ENCODE measurements at places on chromosomes 11 and 22.

DNA sequence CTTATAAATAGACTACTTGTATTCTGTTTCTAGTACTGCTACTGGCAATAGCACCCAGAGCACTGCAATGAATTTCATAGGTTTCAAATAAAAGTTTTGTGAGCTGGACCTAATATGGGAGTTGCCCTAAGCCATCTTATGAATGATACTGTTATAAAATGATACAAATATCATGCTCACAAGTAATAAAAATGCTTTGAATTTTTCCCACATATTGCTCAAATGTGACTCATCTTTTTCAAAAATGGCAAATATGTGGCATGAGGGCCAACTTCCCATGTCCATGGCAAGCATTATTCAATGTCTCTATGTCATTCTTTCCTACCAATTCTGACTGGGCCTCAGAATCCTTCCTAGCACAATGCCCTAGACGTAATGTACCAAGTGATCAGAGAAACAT lies 137.6 kb downstream of the TRPC6 start:
- DNase-seq = no peak

DNA sequence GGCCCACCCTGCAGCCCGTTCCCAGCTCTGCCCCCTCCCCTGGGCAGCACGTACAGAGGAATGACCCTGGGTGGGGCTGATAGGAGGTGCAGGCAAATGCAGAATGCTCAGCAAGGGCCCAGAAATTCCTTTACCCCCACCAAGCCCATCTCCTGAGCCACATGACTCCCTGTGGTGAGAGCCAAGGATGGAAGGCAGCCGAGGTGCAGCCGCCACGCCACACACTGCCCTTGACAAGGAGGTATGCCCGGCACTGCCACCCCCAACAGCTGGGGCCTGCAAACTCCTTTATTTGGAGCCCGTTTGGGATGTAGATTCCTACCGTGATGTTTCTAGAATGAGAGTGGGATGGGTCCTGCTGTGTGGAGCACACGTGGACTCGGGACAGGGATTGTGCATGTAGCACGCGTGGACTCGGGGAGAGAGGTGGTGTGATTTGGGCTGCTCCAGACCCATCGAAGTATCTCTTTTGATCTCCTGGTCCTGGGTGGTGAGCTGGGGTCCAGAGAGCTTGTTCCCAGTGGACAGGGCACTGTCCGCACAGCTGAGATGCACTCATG lies 12.9 kb downstream of the GTSE1 start:
- DNase-seq = no peak

DNA sequence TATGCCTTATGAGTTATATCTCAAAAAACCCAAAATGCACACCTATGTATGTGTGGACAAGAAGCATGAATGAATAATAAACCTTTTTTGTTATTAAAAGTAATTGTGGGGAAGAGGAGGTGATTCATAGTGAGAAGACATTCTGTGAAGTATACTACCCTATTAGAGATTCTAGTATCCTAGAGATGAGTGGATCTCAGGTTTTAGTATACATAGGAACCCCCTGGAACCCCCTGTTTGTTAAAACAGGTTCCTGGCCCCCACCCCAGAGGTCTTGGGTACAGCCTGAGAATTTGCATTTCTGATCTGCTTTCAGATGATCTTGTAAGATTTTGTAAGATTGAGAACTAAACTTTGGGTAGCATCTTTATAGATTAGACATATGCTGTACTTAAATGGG lies 17.5 kb downstream of the NUCB2 start:
- no peak for DNase-seq

DNA sequence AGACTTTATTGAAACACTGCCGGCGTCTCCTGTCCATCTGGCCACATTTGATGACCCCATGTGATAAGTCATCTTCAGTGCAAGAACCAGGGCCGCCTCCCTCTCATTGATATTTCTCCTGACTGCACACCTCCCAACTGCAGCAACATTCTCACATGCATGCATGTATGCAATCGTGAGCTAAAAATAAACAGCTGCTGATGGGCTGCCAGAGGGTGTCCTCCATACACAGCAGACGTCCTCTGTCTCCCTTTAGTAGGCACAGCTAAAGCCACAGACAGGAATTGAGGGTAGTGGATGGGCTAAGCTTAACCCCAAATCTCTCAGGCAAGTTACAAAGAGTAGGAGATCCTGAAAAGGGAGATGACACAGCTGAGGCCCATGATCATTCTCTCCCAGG lies 106.7 kb upstream of the HSD17B12 start:
- no peak for DNase-seq

GRCh38 chr11:78424334-78425270 lies 7.0 kb upstream of the GAB2 start:
- DNase-seq = no peak

DNA sequence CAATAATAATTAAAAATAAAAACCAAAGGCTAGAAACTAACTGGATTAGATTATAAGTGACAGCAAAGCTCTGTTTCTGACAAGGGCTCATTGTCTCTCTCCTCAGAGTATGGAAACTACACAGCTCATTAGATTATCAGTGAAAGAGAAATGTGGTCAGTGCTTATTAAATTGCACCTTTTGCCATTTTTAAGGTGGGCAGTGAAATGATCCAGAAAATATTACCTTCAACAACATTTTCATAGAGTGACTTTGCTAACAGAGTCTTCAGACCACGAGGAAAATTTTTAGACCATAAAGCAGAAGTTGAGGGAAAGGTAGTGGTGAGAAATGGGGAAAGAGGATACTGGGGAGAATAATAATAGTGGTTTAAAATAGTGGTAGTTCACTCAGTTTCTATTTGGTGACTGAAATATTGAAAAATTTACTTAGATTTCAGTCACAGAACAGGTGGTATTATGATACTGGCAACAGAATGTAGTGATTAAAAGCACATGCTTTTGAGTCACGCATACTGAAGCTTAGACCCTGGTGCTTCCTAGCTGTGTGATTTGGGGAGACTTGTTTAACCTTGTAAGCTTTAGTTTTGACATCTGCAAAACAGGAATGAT lies 684.0 kb upstream of the CCDC90B start:
- no peak for DNase-seq

DNA sequence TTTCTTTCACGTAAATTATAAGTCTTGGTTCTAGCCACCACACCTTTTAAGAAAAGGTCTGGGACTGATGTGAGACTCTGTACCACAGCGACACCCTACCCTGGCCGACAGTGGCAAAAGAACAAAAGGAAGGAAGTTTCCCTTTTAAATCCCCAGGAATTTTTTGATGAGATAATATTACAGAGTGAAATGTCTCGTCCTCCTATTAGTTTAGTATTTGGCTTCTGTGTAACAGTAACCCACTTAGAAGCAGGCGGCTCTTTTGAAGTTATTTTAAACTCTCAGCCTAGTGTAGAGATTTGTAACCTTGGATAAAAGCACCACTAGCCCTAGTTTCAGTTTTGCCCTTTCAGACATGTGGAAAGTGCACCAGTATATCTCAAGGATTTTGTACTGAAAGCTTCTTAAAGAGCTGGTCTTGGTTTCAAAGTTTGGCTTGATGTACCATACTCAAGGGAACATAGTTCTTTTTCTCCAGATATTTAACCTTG lies 84.1 kb downstream of the C22orf31 start:
- no peak for DNase-seq

- DNase-seq = no peak
Measured at GRCh38 chr11:30760345-30760744, 174.2 kb upstream of the MPPED2 start.

DNA sequence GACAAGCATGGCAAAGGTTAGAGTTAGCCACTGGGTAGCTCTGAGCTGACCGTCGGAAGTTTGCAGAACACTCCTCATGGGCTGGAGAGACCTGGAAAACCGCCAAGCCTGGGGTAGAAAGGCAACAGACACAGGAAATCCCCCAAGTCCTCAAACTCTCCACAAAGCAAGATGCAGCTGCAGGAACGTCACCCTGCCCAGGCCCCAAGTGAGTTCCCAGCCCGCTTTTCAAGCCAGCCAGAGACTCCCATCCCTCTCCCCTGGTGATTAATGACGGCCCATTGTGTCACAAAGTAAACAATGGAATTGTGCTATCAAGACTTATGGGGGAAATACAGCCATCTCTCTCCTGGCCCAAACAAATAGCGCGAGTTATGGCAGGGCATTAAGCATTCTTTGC lies 633.0 kb downstream of the TBC1D22A start:
- no peak for DNase-seq

DNA sequence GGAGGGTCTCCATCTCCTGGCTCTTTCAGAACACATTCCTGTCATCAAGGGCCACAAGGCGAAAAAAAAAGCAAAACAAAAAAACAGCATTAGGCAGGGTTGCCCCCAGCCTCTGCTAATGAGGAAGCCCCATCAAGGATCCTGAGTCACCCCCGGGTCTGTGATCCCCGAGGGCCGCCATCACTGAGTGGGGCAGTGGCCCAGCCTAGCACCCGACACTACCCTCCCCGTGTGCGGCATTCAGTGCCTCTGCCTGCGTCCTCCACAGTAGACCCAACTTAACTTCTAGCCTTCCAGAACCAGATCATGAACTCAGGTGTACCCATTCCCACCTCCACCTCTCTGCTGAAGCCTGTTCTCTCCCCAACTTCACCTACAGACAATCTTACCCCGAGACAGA lies 6.6 kb upstream of the CDC42EP1 start:
- DNase-seq = no peak

DNA sequence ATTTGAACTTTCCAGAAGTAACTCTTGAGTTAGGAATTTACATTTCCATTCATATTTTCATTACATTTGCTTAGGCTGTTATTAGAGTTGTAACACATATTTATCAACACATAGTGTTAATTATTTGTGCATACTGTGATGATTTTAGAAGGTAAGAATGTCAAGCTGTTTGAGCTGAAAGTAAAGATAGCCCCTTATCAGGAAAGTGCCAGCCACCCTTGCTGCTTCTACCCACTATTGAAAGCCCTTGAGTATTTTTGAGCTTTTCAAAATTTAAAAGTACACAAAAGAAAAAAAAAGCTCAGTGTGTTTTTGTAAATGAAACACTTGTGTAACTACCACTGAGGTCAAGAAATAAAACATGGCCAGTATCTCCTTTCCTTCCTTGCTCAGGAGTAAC lies 8.0 kb downstream of the APLP2 start:
- DNase-seq = no peak

- DNase-seq = no peak
Measured at GRCh38 chr11:1305063-1305495, 4.4 kb downstream of the TOLLIP start.

DNA sequence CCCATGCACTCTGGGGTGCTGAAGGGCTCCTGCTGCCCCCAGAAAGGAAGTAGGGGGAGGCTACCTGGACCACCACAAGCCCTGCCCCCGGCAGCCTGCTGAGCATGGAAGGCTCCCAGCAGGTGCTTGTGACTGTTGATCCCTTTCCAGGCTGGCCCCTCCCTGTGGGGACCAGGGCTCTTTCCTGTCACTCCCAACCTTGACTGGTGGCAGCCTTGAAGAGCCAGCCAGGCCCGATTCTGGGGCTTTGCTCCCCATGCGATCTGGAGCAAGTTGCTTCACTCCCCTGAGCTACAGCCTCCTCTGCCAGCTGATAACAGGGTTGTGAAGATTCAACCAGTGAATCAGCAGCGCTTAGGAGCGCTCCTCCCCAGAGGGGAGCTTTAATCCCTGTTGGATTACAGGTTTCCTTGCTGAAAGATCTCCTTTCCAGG lies 4.6 kb upstream of the CST6 start:
- DNase-seq = no peak

- no peak for DNase-seq
Measured at GRCh38 chr11:17703951-17704350, 15.4 kb upstream of the MYOD1 start.

- DNase-seq = no peak
Measured at GRCh38 chr22:50710886-50711285, 27.1 kb upstream of the ACR start.

DNA sequence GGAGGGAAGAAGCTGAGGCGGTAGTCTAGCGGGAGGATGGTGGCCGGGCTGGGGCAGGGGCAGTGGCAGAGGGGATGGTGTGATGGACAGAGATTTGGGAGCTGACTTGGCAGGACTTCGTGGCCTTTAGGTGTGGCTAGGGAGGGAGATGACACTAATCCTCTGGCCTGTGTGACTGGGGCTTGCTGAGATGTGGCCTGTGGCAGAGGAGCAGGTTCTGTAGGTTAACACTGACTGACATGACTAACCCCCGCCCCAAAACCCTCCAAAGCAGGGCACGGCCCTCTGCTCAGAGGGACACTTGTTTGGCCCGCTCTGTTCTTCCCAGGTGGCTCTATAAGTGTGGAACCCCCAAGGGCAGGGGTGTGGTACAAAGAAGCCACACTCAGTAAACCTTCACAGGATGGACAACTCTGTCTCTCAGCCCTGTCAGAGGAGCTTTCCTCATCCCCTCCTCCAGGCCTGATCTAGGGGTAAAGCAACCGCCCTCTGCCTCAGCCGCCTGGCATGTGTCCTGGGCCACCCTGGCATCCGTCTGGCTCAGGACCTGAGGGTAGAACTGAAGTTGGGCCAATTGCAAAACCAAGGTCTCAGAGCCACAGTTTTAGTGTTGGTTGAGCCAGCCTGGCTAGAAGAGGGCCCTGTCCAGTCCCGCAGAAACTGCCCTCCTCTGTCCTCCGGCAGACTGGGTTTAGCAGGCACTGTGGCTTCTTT lies 15.6 kb downstream of the TOM1 start:
- no peak for DNase-seq

- no peak for DNase-seq
Measured at GRCh38 chr11:223026-223789, 12.9 kb downstream of the SIRT3 start.
